ENCODE measurements at places on chromosomes 5 and 9. TPM values are rescaled to one million over a fixed set of nuclear protein-coding genes. Genes with fewer than 3 reads are reported as not detected.

The NSUN2 gene
- total RNA-seq: 33.2 TPM

The FCHO2 gene
- 18.4 TPM for total RNA-seq

The CCNJL gene
- 3.8 TPM for total RNA-seq

The CDKN2B gene
- total RNA-seq: 0.31 TPM

The C9 gene
- total RNA-seq: 0.22 TPM

The MPDZ gene
- total RNA-seq: 39.5 TPM

The GABRA6 gene
- total RNA-seq: not detected

The ADAMTS13 gene
- total RNA-seq: 3.4 TPM

The HK3 gene
- total RNA-seq: 0.75 TPM

The SV2C gene
- under 0.01 TPM for total RNA-seq

The CACFD1 gene
- total RNA-seq: 11.1 TPM

The SAPCD2 gene
- 4.2 TPM for total RNA-seq

The NIPAL4 gene
- total RNA-seq: 0.13 TPM

The SARDH gene
- total RNA-seq: 6.3 TPM
